ENCODE measurements at places on chromosomes 11 and 22. TPM values are rescaled to one million over a fixed set of nuclear protein-coding genes. Genes with fewer than 3 reads are reported as not detected.

The IL18 gene
- 30.8 TPM for total RNA-seq

The OR52N4 gene
- total RNA-seq: not detected

The CYTH4 gene
- 1.5 TPM for total RNA-seq

The OR5A1 gene
- not detected for total RNA-seq

The TBX1 gene
- 13.4 TPM for total RNA-seq

The TEAD1 gene
- 40.0 TPM for total RNA-seq

The CDC42EP1 gene
- 36.1 TPM for total RNA-seq

The PATE2 gene
- total RNA-seq: not detected

The MIOX gene
- not detected for total RNA-seq

The NRXN2 gene
- not detected for total RNA-seq

The BEST1 gene
- total RNA-seq: 1.7 TPM

The ZNF408 gene
- 4.9 TPM for total RNA-seq

The RAB38 gene
- 118 TPM for total RNA-seq

The ZC3H12C gene
- 9.0 TPM for total RNA-seq

The LMF2 gene
- total RNA-seq: 21.7 TPM

The KCNJ4 gene
- total RNA-seq: not detected

The DEAF1 gene
- total RNA-seq: 41.1 TPM

The RAB39A gene
- total RNA-seq: not detected

The RTN4RL2 gene
- total RNA-seq: not detected

The OR8D1 gene
- not detected for total RNA-seq

The ZNF214 gene
- total RNA-seq: 0.85 TPM

The ASCL2 gene
- 1.7 TPM for total RNA-seq

The FGF3 gene
- total RNA-seq: not detected

The HBB gene
- not detected for total RNA-seq

The STIP1 gene
- total RNA-seq: 144 TPM

The ZPR1 gene
- 62.9 TPM for total RNA-seq

The F2 gene
- total RNA-seq: under 0.01 TPM

The DDIAS gene
- 1.4 TPM for total RNA-seq

The TNNI2 gene
- not detected for total RNA-seq

The KCNQ1 gene
- 0.96 TPM for total RNA-seq

The DGKZ gene
- 46.0 TPM for total RNA-seq

The RBX1 gene
- 37.7 TPM for total RNA-seq

The PTPN5 gene
- not detected for total RNA-seq

The C22orf42 gene
- not detected for total RNA-seq

The KRTAP5-1 gene
- total RNA-seq: not detected

The CRACR2B gene
- total RNA-seq: 0.43 TPM

The PARVG gene
- total RNA-seq: not detected

The BIRC3 gene
- 23.9 TPM for total RNA-seq

The SOX10 gene
- total RNA-seq: not detected

The DCDC1 gene
- under 0.01 TPM for total RNA-seq

The KRTAP5-7 gene
- total RNA-seq: not detected

The SMC1B gene
- not detected for total RNA-seq

The ZBTB16 gene
- 2.4 TPM for total RNA-seq

The TRIM68 gene
- 5.8 TPM for total RNA-seq

The GP1BB gene
- under 0.01 TPM for total RNA-seq

The OR5B21 gene
- total RNA-seq: not detected

The ADAMTS15 gene
- 0.21 TPM for total RNA-seq

The FGF19 gene
- total RNA-seq: not detected

The UBQLNL gene
- total RNA-seq: not detected

The VPREB1 gene
- not detected for total RNA-seq
